Activated naive CD4-positive, alpha-beta T cell (primary cell): ENCODE measurements at places on chromosomes 2 and 18.

- no peak for DNase-seq
These were observed 72.7 kb downstream of the LRP1B start for GRCh38 chr2:142058149-142058548.

DNA sequence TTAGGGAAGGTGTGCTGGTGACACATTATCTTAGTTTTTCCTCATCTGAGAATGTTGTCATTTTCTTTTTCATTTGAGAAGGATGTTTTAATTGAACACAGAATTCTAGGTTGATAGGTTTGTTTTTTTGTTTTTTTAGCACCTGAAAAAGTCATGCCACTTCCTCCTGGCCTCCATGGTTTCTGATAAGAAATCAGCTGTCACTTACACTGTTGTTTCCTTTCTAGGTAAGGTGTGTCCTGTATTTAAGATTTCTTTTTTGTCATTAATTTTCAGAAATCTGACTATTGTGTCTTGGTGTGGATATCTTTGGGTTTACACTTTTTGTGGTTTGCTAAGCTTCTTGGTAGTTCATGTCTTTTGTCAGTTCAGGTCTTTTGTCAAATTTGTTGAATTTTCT, 99.3 kb downstream of the ROCK1 start:
- DNase-seq: no peak

- DNase-seq: no peak
These were observed 38.6 kb downstream of the AGFG1 start for GRCh38 chr2:227510620-227510958.

DNA sequence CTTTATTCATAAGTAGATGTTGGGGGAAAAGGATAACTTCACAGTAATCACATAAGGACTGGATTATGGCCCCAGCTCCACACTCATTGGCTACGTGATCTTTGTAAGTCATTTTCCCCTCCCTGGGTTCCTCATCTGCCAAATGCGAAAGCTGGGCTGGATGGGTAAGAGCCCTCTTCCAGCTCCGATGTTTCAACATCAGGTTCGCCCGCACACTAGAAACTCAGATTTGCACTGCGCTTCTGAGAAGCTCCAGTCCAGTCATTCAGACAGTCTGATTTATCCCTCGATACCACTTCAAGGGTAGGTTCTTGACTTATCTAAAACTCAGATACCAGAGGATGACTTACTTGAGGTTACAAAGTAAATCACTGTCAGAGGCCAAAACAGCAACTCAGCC, 31.0 kb upstream of the RMDN2 start:
- DNase-seq: no peak

- DNase-seq: no peak
These were observed 22.2 kb upstream of the MYL1 start for GRCh38 chr2:210337159-210337558.

GRCh38 chr18:49692906-49693716, 120.2 kb downstream of the ACAA2 start:
- no peak for DNase-seq

DNA sequence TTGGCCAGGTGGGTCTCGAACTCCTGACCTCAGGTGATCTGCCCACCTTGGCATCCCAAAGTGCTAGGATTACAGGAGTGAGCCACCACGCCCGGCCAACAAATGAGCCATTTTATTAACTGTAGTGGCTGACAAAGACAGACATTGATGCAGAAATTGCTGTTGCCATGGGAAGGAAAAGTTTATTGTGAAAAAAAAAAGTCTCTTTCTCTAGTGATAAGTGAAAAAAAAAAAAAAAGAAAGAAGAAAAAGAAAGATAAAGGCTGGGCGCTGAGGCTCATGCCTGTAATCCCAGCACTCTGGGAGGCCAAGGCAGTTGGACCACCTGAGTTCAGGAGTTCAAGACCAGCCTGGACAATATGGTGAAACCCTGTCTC, 39.8 kb upstream of the RAB1A start:
- no peak for DNase-seq

DNA sequence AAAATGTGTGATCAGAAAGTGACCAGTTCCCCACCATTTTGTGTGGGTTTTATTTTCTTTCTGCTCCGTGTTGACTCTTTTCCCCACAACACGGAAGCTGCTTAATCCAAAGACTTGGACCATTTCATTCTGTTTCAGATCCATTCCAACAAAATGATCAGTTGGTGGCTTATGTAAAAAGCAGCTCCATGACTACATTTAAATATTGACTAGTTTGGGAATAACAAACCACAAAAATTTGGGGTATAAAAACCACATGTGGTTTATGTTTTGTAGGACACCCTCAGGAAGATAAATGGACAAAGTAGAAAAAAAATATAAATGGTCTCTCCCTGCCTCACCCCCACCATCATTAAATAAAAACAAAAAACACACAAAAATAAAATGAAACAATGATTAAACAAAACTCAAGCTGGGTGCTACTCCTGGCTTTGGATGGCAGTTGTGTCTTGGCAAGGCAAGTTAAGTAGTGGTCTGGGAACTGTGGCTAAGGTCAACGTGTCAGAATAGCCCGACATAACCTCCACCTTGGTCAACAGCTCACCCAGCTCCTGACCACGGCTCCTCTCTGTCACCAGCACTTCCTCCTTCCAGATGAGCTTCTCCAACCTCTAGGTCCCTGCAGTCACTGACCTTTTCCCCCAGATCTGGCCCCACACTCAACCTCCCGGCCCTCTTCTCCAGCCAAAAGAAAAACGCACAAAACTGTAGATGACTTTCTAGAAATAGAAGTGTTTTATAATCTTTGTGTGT, 12.8 kb upstream of the WIPF1 start:
- DNase-seq: no peak

DNA sequence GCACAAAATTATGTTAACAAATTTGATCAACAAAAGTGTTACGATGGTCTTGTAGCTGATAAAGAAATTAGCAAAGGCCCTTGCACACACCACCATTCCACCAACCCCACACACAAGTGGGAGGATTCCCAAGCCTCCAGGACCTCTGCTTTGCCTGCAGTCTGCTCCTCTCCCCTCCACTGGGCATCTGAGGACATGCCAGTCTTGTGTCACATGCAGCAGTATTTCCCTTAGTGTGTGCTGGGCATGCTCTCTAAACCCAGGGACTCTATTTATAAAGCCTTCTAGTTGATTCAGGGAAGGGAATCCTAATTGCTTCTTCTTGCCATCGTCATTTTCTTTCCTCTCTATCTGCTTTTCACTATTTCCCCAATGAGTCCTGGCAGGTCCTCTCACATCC, 53.3 kb downstream of the KCTD18 start:
- DNase-seq: no peak

DNA sequence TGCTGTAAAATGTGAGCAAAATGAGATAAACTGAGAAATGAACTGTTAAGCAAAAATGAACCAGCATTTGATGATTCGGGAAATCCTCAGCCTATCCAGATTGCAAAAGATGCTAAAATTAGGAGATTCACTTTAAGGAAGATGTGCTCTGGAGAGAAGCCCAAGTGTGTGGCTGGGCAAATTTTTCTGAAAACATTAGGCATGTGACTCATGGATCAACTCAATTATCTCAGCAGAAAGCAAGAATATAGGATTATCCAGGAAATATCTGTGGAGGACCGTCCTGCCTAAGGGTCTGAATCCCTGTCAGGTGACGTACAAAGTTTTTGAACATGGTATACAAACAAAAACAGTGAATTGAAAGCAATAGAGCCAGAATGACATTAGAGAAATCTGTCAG, 1268.3 kb upstream of the TMEFF2 start:
- DNase-seq: no peak

GRCh38 chr2:149100739-149101699, 62.5 kb downstream of the LYPD6B start:
- no peak for DNase-seq

GRCh38 chr18:48417985-48418384, 8.8 kb upstream of the ZBTB7C start:
- no peak for DNase-seq

DNA sequence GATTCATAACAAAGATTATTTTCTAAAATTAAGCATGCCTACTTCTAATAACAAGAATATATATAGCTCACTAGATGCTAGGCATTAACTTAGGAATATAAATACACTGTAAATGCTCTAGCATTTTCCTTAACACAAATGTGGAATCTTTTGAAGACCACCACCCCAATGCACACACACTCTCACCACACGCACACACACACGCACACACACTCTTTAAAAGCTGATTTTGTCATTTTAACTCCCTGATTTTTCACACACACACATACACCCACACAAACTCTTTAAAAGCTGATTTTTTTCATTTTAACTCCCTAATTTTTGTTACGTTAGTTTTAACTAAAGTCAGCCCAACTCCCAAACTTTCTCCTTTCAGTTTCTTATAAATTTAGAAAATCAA, 3.0 kb downstream of the COL5A2 start:
- no peak for DNase-seq

DNA sequence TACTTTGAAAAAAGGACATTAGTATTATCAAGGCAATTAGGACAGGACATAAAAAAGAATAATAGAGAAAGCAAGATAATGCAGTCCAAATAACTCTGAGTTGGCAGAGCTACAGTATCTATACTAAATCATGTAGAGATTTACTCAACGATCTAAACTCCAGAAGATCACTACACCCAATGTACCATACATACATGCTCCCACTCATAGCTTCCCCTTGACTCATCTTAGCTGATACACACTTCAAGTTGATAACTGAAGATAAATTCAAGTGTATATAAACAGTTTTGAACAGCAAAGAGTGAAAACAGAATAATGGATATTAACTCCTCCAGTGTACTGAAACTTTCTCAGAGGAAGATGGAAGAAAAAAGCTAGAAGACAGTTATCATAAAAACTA, 78.5 kb downstream of the SESTD1 start:
- no peak for DNase-seq

GRCh38 chr18:49813069-49813318, 339 bp downstream of the ACAA2 start:
- DNase-seq: no peak

- no peak for DNase-seq
These were observed 10.2 kb upstream of the PTPN4 start for GRCh38 chr2:119749477-119750012.

DNA sequence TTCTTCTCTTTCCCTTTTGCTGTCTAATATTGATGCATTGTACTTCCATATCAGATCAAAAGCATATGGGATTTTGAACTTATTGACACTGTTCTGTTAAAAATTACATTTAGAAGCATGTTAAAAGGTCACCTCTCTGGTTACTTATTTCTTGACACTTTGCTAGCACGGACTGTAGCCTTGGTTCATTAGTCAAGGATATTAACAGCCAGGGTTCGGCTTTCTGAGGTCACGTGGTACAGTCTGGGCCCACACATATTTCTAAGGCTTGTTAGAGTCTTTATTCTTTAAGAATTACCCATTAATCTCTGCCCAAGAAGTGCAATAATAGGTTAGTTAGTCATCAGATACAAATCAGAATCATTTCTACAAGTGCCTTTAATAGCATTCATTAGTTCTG, 1035.8 kb upstream of the FANCL start:
- no peak for DNase-seq

- no peak for DNase-seq
These were observed 237.6 kb upstream of the FOSL2 start for GRCh38 chr2:28155086-28155485.

DNA sequence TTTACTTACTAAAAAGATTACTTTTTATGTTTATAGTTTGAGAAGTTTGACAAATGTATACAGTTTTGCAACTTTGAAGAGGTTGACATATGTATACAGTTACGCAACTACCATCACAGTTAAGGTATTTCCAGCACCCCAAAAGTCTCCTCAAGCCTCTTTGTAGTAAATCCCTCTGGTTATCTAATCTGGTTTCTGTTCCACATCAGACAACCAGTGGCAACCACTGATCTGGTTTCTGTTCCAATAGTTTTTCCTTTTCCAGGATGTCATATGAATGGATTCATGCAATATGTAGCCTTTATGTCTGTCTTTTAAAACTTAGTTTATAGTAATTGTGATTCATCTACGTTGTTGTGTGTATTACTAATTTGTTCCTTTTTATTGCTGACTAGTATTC, 23.5 kb downstream of the IFIH1 start:
- no peak for DNase-seq

GRCh38 chr18:55982992-55983391, 395.0 kb upstream of the TCF4 start:
- DNase-seq: no peak

GRCh38 chr2:99776906-99777646, 287.3 kb upstream of the REV1 start:
- no peak for DNase-seq

GRCh38 chr2:185695711-185696235, 42.8 kb upstream of the FSIP2 start:
- no peak for DNase-seq

DNA sequence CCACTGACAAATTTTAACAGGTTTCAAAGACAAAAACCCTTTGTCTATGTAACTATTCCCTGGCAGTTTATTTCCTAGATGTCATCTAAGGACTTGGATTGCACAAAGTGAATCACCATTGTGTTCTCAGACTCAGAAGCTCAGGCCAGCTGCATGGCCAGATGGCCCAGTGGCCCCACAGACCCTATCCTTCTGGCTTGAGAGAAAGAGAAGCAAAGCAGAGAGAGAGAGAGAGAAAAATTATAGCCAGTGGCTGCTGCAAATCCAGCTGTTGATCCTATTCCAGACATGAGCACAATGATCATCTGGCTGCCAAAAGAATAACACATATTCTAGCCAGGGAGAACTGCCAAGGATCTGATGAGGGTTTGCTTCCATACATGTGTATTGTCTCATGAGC, 25.8 kb downstream of the CTLA4 start:
- DNase-seq: no peak

DNA sequence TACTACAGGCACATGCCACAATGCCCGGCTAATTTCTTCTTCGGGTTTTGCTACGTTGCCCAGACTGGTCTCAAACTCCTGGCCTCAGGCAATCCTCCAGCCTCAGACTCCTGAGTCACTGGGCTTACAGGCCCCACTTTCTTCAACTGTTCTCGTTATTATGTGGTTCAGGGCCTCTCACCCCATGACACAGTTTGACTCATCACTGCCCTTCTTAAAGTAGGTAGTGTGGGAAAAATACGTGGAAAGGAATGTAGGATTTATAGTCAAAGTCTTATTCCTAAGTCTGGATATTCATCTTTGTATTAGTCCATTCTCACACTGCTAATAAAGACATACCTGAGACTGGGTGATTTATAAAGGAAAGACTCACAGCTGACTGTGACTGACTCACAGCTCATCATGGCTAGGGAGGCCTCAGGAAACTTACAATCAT, 19.4 kb downstream of the CENPA start:
- DNase-seq: no peak

- DNase-seq: no peak
These were observed 69.0 kb downstream of the CTAGE1 start for GRCh38 chr18:22348521-22349316.

- DNase-seq: no peak
These were observed 25.5 kb downstream of the DPYSL5 start for GRCh38 chr2:26873286-26873983.

- DNase-seq: no peak
These were observed 19.4 kb upstream of the RMND5A start for GRCh38 chr2:86700690-86701089.
